Activated effector memory CD4-positive, alpha-beta T cell treated with Interleukin-2 at 50 U/mL for 16 hours (primary cell): ENCODE measurements at places on chromosomes 2 and 18.

DNA sequence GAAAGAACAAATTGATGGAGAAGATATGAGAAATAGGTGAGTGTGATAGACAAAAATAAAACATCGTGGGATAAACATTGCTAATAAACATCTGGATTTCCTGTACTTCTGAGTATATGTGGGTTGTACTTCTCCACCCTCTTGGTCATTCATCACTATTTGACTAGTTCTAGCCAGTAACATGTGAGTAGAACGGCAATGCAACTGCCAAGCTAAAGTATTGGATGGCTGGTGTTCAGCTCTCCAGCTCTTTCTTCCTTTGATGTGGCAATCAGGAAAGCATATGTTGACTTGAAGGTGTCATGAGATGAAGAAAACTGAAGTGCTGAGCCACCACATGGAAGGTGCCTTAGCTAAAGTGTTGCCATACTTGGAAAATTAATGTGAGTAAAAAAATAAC lies 144.9 kb downstream of the SCG2 start:
- no peak for DNase-seq

GRCh38 chr2:9222239-9222892 lies 15.8 kb downstream of the ASAP2 start:
- no peak for DNase-seq

DNA sequence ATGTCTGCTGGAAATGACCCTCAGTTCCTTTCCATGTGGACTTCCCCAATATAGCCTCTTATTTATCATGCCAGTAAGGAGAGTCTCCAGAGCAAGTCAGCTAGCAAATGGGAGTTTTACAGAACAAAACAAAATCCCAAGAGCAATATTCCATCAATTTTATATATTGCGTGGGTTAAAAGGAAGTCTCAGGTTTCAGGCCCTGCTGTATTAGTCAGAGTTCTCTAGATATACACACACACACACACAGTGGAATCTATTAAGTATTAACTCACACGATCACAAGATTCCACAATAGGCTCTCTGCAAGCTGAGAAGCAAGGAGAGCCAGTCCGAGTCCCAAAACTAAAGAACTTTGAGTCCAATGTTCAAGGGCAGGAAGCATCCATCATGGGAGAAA lies 102.8 kb upstream of the MAP2 start:
- DNase-seq, result no peak

DNA sequence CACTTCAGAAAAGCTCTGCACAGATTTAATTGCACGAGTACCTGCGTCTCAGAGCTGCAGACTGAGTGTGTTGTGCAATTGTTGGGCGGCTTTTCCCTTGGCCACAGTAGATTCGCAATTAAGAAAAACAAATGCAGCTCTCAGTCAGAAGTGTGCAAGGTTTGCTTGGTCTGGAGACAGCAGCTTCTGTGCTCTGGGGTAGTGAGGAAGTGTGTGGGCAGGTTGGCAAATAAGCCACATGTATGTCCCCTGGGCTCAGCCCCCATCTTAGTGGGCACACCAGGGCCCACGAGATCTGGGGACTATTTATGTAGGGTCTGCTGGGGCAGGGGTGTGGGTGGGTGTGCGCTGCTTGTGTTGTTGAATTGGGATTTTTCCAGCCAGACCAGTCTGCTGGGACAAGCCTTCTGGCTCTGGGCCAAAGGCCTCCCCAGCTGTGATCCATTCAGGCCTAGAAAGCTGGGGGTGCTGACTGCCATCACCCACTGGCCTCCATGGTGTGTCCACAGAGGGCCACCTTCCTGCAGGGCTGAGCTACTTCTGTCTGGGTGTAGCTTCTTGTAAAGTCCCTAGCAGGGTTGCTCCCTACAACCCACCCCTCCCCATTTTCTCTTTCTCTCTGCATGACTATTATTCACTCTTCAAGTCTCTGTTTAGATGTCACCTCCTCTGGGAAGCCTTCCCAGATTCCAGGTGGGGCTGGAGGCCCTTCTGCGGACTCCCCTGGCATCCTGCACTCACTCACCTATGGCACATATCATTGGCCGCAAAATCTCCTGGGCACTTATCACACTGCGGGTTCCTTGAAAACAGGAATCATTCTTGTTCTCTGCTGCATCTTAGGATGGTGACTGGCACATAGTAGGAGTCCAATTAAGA lies 67.8 kb downstream of the ODC1 start:
- no peak for DNase-seq

GRCh38 chr2:15797231-15797938 lies 143.0 kb upstream of the MYCN start:
- DNase-seq, result no peak

GRCh38 chr18:12879840-12880540 lies 4.0 kb downstream of the PTPN2 start:
- no peak for DNase-seq

GRCh38 chr18:48186861-48187260 lies 222.3 kb downstream of the ZBTB7C start:
- DNase-seq, result no peak
